ENCODE measurements at places on chromosomes 12 and 14.
A peak's percentile ranks its signal among the peaks of the same experiment; 100 is the strongest.

DNA sequence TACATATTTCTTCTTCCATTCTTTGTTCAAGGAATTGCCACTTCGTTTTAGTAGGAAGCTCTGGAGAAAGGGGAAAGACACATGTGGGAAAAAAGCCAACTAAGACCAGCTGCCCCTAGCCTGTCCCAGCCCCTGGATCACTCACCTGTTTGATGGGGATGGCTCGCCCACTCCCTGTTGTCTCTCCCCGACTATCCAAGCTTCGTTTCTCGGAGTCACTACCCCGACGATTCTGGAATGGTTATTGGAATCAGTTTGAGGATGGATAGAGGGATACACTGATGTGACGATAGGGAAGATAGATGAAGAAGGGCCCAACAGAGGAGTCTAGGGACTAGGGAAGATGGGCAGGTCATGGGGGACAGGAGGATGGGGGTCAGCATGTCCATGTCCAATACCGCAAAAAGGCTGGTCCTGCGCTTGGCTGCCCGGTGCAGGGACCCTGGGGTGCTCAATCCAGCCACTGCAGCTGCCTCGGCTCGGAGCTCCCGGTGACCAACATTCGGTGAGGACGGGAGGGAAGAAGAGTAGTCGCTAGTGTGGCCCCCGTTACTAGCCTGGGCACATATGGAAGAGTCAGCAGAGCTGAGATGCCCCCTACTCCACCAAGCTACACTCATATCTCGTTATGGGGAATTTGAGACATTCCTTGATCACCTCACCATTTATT, 7.0 kb downstream of the AGAP2 start:
- DNase-seq: no peak

GRCh38 chr14:84273181-84273580, 1256.8 kb upstream of the FLRT2 start:
- no peak for DNase-seq

- DNase-seq: no peak
Measured at GRCh38 chr12:66627270-66627987, 51.4 kb downstream of the GRIP1 start.

DNA sequence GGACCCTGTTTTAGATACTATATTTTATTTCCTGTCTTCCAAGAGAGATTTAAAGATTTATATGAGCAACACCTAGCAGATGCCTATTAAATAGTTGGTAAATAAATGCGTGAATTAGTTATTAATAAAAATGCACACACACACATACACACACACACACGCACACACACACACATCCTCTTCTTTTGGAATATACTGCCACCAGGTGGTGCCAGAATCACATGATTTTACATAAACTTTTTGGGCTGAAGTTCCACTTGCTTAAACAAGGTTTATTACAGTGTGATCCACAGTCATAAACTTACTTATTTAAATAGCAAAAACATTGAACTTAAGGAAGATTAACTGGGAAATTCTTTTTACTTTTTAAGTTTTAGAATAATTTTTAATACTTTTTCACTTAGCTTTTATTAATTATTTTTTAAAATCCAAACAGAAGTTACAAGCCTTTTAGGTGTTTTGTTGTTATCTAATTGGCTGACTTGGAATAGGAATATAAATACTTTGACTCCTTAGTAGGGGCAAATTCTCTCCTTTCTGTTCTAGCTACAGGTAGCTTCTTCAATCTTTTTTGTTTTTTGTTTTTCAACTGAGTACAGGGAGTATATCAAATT, 17.5 kb downstream of the RAD51B start:
- peak; percentile 86 for DNase-seq

- DNase-seq: peak; percentile 74
Measured at GRCh38 chr14:68546839-68547238, 246.0 kb downstream of the ZFP36L1 start.

DNA sequence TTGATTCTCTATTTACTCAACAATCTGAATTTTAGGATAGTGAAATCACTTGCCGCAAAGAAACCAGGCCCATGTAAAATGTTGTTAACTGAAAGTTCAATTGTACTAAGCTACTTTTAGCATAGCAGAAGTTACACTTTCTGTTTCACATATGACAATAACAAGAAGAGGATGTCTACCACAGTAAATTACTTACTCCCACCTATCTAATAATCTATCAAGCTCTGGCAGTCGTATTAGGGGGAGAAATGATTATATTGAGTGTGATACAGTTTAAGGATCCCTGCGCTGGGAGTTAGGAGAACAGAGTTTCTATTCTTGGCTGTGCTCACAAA, 66.5 kb upstream of the CAND1 start:
- DNase-seq: no peak

All from PC-3 (cell line).